Heart right ventricle (tissue), 16 donors: ENCODE measurements at places on chromosomes 11 and 22. TPM values are rescaled to one million over a fixed set of nuclear protein-coding genes. Genes with fewer than 3 reads are reported as not detected.

C1QTNF5 gene
- 20.5 TPM for total RNA-seq

ESAM gene
- total RNA-seq: 50.4 TPM

OR5B21 gene
- not detected for total RNA-seq

TSPAN18 gene
- 90.8 TPM for total RNA-seq

EFCAB6 gene
- 1.2 TPM for total RNA-seq

C11orf87 gene
- total RNA-seq: 0.09 TPM

KRTAP5-1 gene
- total RNA-seq: not detected

SCGB1C1 gene
- not detected for total RNA-seq

MARK2 gene
- total RNA-seq: 37.7 TPM

PNPLA3 gene
- 0.13 TPM for total RNA-seq

PTPRJ gene
- total RNA-seq: 6.5 TPM

SCGB2A2 gene
- not detected for total RNA-seq

DNA sequence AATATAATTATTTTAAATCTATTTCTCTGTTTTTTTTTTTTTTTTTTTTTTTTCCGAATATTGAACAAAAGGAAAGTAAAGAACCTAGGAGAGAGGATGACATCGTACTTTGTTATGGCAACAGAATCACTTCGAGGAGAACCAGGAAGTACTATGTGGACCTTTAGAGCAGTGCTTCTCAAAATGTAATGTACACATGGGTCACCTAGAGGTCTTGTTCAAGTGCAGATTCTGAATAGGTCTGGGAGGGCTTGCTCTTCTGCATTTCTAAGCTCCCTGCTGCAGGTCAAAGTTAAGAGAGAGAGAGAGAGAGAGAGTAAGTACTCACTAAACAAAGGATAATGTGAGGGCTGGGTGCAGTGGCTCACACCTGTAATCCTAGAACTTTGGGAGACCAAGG is 419.5 kb upstream of the TENM4 start:
- H3K36me3 ChIP-seq: no peaks in the 10 kb centered on the region
- no peaks in the 10 kb centered on the region for H3K4me1 ChIP-seq
- no peaks in the 10 kb centered on the region for H3K27me3 ChIP-seq
- no peak overlapping the region for H3K4me3 ChIP-seq
- H3K27ac ChIP-seq: no peak overlapping the region

DNA sequence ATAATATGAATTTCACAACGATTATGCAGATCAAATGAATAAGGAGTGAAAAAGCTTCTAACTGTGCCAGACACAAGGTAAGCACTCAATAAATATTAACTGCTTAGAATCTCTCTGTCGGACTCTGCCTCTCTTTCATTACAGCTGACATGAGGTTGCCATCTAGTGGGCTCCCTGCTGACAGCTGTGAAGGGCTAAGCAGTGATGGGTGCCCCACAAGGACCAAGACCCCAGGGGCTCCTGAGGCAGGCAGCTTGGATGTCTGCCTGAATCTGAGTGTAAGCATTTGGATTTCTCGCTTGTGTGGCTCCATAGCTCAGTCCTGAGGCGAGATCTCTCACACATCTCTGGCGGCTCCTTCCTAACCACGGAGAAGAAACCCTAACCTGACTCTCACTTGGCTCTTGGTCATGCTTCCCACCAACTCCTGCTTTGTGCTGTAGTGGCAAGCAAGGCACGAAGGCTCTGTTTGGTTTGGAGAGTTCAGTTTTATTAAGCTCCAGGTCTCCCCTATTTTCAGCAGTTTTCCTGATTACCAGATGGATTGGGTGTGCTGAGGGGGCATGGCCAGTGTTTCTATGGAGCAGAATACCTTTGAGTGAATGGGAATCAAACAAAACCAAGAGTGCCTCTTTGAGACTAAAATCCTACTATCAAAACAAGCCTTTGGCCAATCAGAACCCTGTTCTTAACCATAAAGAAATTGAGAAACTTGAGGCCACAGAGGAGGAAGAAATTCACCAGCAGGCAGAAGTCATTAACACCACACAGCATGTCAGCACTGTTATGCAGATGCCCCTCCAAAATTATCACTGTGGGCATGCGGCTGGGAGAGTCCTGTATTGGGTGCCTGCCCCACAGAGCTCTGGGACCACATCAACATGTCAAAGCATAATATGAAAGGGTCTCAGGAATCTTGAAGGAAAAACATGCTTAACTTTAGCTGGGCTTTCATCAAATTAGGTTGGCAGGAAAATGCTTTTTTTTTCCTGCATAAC is 152.8 kb upstream of the NTM start:
- no peaks in the 10 kb centered on the region for H3K4me1 ChIP-seq
- DNase-seq: no peak
- no peaks in the 10 kb centered on the region for H3K27me3 ChIP-seq
- no peak overlapping the region for H3K27ac ChIP-seq
- H3K4me3 ChIP-seq: no peak overlapping the region

- H3K36me3 ChIP-seq: no peaks in the 10 kb centered on the region
- no peak overlapping the region for H3K27ac ChIP-seq
- no peaks in the 10 kb centered on the region for H3K27me3 ChIP-seq
- DNase-seq: no peak
- H3K4me1 ChIP-seq: peaks cover 17% of the 10 kb centered on the region
These were observed 139.0 kb downstream of the FCHSD2 start for GRCh38 chr11:73003088-73003487.

DNA sequence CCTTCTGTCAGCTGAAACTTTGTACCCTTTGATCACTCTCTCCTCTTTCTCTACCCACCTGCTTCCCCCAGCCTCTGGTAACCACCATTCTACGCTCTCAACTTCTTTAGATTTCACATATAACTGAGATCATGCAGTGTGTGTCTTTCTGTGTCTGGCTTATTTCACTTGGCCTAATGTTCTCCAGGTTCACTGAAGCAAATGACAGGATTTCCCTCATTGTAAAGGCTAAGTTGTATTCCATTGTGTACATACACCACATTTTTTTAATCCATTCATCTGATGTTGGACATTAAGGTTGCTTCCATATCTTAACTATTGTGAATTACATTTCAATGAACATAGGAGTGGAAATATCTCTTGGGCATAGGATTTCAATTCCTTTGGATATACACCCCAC is 207.6 kb downstream of the MIAT start:
- no peak for DNase-seq
- no peaks in the 10 kb centered on the region for H3K36me3 ChIP-seq
- no peaks in the 10 kb centered on the region for H3K27me3 ChIP-seq
- H3K4me3 ChIP-seq: no peak overlapping the region

DNA sequence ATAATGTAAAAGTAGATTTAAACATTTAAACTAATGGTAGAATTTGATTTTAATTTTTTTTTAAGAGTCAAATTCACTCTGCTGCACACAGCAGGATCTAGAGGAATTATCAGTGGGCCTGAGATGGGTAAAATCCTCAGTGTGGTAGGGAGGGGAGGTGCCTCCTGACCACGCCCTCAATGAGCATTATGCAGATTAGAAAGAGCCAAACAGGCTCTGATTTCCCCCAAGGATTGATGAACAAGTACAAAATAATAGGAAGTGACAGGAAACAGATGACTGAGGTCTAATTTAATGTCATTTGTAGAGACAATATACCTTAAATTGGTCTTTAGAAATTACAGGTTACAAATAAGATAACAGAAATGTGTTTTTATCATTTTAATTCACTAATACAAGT is 155.2 kb downstream of the DCDC1 start:
- no peak for DNase-seq
- no peaks in the 10 kb centered on the region for H3K27me3 ChIP-seq
- no peaks in the 10 kb centered on the region for H3K4me1 ChIP-seq
- H3K27ac ChIP-seq: no peak overlapping the region

- H3K4me3 ChIP-seq: no peak overlapping the region
- DNase-seq: no peak
- H3K27me3 ChIP-seq: peaks cover 54% of the 10 kb centered on the region
- H3K36me3 ChIP-seq: no peaks in the 10 kb centered on the region
- H3K4me1 ChIP-seq: peaks cover 14% of the 10 kb centered on the region
- H3K27ac ChIP-seq: no peak overlapping the region
These were observed 3.8 kb upstream of the SIGIRR start for GRCh38 chr11:418343-419247.

DNA sequence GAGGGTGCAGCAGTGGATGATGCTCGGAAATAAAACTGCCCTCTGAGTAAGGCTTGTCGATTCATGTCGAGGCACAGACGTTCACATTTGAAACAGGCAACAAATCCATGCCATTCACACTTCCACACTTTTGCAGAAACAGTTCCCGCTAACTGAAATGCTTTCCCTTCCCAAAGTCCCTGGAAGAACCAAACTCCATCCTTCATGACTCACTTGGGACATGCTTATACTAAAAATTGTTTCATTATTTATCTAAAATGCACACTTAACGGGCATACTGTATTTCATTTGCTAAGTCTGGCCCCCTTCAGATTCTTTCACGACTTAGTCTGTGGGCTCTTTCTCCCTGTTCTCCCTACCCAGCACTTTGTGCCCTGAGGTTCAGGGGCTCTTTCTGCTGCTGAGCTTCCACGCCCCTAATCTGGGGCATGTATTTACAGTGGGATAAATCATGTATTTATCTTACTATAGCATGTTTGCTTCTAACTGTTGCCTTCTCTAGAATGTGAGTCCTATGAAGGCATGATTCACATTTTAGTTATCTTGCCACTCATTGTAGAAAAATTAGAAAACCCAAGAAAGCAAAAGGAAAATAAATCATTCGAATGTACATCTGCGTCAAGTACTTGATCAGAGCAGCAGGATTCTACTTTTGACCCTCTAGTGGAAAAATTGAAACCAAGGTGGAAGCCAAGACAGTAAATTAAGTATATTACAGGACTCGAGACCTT is 12.5 kb downstream of the SCGB1A1 start:
- no peak overlapping the region for H3K4me3 ChIP-seq
- no peaks in the 10 kb centered on the region for H3K36me3 ChIP-seq
- H3K27me3 ChIP-seq: no peaks in the 10 kb centered on the region
- H3K4me1 ChIP-seq: peaks cover 16% of the 10 kb centered on the region
- no peak for DNase-seq

DNA sequence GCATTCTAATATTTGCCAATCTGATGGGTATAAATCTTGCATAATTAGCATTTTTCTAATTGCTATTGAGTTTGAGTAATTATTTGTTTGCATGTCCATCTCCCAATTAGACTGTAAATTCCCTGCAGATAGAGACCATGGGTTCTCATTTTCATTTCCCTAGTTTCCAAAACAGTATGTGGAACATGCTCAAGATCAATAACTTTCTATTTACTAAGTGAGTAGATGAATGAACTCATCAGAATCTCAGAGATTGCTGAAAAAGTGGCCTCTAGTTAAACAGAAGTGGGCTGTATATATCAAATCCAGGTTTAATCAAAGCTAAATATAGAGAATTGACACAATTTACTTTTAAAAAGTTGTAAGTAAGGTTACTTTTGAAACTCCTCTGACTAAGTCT is 138.0 kb upstream of the PGR start:
- no peak for DNase-seq
- no peaks in the 10 kb centered on the region for H3K4me1 ChIP-seq
- no peak overlapping the region for H3K4me3 ChIP-seq
- H3K27ac ChIP-seq: no peak overlapping the region
- H3K27me3 ChIP-seq: no peaks in the 10 kb centered on the region
- H3K36me3 ChIP-seq: no peaks in the 10 kb centered on the region

GRCh38 chr11:9643751-9644150 is 20.1 kb upstream of the SWAP70 start:
- peaks cover 34% of the 10 kb centered on the region for H3K4me1 ChIP-seq
- no peak for DNase-seq
- no peak overlapping the region for H3K4me3 ChIP-seq
- H3K36me3 ChIP-seq: no peaks in the 10 kb centered on the region
- H3K27ac ChIP-seq: no peak overlapping the region

DNA sequence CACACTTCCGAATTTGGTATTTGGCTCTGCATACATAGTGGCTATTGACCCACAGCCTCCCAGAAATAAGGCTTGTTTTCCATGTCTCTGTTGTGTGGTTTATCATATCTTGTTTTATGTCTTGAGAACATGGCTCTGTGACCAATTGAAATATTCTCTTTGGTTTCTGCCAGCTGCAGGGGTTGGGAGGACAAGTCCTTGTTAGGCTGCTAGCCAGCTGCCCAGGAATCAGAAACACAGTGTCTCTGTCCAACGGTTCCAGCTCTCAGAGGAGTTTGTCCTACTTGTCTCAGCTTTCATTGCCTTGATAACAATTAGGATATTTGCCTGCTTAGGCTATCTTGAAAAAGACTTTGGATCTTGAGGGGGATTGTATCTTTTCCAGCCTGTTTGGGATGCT is 6.0 kb upstream of the SLC7A4 start:
- DNase-seq: no peak
- H3K4me3 ChIP-seq: no peak overlapping the region
- H3K36me3 ChIP-seq: no peaks in the 10 kb centered on the region
- H3K27ac ChIP-seq: peak overlapping the region; percentile 12

GRCh38 chr11:47183969-47184368 is 2.3 kb downstream of the PACSIN3 start:
- H3K36me3 ChIP-seq: peaks cover 26% of the 10 kb centered on the region
- DNase-seq: peak; percentile 33
- peak overlapping the region; percentile 84 for H3K4me3 ChIP-seq
- H3K27ac ChIP-seq: peak overlapping the region; percentile 97
- H3K27me3 ChIP-seq: no peaks in the 10 kb centered on the region
- H3K4me1 ChIP-seq: peaks cover 62% of the 10 kb centered on the region

DNA sequence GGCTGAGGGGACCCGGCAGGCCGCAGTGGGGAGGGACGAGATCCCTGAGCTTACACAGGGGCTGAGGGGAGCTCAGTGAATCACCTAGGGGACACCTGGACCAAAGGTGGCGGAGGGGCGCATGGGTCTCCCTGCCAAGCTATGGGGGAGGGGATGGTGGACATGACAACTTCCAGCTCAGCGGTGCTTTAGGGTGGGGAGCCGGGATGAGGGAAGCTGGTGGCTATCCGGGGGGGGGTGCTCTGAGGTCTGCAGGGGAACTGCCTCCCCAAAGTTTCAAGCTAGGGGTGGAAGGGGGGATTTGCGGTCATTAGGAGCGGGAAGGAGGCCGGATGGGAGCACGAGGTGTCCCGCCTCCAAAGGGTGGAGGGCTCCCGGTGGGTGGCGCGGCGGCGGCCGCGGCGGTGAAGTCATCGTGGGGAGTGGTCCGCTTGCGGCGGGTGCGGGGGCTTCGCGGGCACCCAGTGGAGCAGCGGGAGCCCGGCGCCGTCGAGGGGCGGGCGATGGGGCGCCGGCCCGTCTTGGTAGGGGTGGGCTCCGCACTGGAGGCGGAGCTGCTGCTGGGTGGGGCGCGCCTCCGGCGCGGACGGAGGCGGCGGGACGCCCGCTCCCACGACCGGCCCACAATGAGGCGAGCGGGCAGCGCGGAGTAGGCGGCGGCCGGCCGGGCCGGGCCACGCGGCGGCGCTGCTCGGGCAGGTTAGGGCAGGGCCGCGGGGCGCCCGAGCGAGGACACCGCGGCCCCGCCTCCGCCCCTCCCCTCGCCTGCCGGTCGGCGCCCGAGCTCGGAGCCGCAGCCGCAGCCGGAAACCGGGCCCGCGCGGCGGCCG is at the start of gene MICALL1:
Gene MICALL1, plus strand, starts transcription at position 764 of the 830 bp plus-strand sequence. CDS start 126 bp downstream, outside the sequence.
- DNase-seq: peak; percentile 79
- H3K4me3 ChIP-seq: peak within 1 kb of the TSS; percentile 70
- H3K27me3 ChIP-seq: no peaks in the 10 kb centered on the region
- peak within 1 kb of the TSS; percentile 94 for H3K27ac ChIP-seq
- H3K36me3 ChIP-seq: no peaks in the 10 kb centered on the region

- H3K27ac ChIP-seq: no peak overlapping the region
- H3K36me3 ChIP-seq: no peaks in the 10 kb centered on the region
- no peaks in the 10 kb centered on the region for H3K27me3 ChIP-seq
- no peak overlapping the region for H3K4me3 ChIP-seq
These were observed 947.7 kb upstream of the TENM4 start for GRCh38 chr11:80388536-80388935.

- H3K4me1 ChIP-seq: peaks cover 3% of the 10 kb centered on the region
- H3K36me3 ChIP-seq: no peaks in the 10 kb centered on the region
- H3K4me3 ChIP-seq: no peak overlapping the region
- H3K27ac ChIP-seq: no peak overlapping the region
- H3K27me3 ChIP-seq: peaks cover 25% of the 10 kb centered on the region
These were observed 23.4 kb upstream of the RIC3 start for GRCh38 chr11:8192016-8192895.
